ENCODE measurements at places on chromosomes 1 and 21.
A peak's percentile ranks its signal among the peaks of the same experiment; 100 is the strongest.

- DNase-seq = no peak
Measured at GRCh38 chr1:178540204-178540603, 27.3 kb downstream of the TEX35 start.

DNA sequence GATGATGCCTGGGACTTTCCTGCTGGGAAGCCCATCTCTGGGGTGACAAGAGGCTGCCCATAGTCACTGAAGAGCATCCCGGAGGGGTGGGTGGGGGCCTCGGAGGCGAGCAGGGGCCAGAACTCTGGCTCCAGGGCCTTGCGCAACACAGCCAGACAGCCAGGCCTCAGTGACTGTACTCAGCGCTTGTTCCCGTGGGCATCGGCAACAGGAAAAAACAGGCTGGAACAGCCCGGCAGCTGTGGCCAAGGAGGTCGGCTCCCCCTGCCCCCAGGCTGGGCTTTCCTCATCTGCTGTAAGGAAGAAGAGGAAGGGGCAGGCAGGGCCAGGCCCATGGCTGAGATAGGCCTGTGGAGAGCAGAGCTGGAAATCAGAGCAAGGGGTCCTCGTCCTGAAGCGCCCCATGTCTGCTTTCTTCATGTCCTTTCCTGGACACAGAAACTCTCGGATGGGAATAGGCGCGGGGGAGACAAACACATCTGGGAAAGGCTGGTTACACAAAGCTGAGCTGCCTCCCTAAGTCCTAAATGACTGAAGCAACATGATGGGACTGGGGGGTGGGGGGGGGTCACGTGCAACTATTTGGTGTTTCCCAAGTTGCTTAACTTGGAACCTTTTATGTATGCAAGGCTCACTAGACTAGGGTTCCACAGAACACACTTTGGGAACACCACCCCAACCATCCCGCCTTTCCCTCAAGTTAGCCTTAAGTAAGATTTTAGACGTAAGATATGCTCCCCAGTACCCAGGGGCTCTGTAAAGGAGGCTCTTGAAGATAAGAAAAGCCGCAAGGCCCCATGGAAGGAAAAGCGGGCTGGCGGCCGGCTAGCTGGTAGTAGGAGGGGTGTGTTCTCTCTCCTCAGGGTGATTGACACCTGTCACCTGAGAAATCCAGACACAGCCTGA lies 30.7 kb downstream of the HSPG2 start:
- peak; percentile 84 for DNase-seq

GRCh38 chr1:220487297-220487820 lies 40.6 kb upstream of the MARK1 start:
- no peak for DNase-seq

- no peak for DNase-seq
Measured at GRCh38 chr1:109535971-109536491, 3.6 kb upstream of the GPR61 start.

DNA sequence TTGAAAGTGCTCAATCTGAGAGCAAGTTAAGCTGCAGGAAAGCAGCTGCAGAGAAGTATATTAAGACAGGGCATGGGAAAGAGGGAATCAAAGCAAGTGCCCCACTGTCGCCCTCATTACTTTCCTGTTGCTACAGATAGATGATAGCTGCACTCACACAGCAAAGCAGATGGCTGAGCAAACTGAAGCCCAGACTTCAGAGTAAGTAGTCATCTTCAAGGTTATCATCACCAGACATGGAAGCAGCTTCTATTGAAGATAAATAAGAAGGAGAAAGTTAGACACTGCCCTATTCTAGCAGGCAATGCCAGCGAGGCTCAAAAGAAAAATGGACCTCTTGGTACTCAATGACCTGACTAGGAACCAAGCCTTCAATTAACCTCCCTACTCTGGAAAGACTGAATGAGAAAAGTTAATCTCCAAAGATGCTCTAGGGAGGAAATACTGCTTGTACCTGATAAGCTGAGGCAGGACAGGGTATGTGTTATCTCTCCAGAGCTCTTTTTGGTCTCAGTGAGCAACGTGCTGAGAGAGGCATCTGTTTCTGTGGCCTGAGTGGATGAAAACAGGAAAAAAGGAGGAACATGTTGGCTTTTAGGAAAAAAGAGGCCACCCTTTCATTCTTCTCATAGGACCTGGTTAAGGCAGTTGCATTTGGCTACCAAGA lies 11.1 kb upstream of the MRPL9 start:
- no peak for DNase-seq

GRCh38 chr1:82177192-82177591 lies 376.5 kb downstream of the ADGRL2 start:
- no peak for DNase-seq

DNA sequence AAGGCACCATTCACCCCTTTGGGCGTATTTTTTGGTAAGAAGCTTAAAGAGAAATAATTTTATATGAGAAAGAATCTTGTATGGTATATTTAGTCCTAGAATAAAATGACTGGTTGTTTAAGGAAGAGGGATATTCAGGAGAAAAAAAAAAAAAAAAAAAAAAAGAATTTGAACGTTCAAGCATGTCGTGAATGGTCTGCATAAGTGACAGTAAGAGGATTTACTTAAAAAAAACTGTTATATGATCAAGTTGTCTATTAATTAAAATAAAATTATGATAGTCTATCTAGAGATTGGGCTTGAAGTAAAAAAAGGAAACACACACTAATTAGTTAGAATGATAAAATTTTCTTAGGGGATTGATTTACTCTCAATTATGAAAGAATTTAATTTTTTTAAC lies 11.7 kb upstream of the OR14I1 start:
- no peak for DNase-seq

GRCh38 chr1:150972417-150972940 lies 2.2 kb downstream of the CERS2 start:
- no peak for DNase-seq

- DNase-seq = no peak
Measured at GRCh38 chr1:8721679-8722324, 95.6 kb downstream of the RERE start.

- DNase-seq = no peak
Measured at GRCh38 chr1:30129421-30130055, 593.8 kb downstream of the MATN1 start.

DNA sequence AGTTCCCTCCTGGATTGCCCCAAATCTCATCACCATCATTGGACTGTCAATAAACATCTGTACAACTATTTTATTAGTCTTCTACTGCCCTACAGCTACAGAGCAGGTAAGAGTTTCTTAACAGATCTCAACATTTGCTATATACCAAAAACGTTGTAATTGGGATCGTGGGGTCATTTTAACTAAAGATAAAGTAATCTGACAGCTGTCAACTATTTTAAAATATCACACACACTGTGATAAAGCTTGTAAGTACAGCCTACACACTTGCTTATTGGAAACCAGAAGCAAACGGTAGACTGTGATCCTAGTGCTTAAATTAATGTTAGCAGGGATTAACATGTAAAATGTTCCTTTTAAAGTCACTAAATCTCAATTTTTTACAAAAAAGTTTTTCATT lies 7.9 kb downstream of the CEPT1 start:
- DNase-seq = no peak

DNA sequence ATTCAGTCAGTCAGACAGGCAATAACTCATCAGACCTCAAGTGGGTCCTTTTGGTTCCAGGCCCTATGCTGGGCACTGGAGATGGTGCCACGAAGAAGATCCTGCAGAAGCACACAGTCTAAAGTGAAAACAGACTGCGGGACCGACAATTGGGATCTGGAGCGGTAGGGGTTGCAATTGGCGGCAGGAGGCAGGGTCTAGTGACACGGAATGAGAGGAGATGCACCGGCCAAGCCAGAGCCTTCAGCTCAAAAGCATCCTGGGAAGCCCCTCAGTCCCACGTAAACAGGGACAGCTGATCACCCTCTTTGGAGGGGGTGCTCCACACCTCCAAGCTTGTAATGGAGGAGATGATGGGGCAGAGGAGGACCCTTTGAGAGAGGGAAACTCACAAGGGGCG lies 56.2 kb downstream of the KLHDC7A start:
- DNase-seq = no peak

DNA sequence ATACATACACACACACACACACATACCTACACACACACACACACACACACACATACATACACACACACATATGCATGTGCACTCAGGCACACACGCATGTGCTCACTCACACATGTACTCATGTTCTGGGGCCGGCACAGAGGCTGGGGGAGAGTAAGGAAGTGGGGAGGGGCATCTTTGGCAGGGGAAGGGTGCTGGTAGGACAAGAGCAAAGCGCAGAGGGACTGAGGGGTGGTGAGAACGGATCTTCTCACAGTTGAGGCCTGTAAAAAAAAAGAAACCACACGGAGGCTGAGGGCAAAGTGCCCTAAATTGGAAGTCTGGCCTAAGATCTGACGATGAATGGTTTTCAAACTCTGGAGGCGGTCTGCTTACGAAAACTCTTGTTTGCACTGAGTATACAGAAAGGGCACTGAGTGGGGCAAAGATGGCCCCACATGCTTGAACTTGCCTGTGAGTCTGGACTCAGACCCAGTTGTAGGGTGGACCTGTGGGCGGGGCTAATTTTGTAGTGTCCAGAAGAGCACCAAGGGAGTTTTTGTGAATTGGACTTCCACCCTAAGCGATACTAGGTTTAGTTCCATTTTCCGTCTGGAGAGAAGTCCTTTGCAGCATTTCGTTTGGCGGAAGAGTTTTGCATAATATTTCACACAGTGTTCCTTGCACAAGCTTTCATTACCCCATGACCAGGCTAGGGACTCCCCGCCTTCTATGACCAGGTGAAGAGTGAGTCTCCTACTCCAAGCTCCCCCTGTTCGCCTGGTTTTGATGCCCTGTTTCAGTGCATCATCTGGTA lies 79.3 kb upstream of the LYST start:
- DNase-seq = no peak

DNA sequence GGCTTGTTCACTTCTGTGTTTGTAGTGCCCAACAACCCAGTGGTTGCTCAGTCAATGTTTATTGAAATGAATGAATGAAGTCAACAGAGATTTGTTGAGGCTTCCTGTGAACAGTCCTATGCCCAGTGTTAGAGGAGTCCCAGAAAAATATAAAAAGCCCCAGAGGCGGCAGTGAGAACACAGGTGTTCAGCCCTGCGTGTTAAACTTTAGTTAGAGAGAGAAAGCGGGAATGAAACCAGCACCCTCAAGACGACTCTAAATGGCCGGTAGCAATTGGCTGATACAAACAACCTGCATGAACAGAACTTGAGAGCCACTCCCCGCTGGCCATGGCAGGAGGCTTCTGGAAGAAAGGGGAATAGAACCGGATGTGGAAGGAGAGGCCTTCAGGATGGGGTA lies 22.6 kb downstream of the TMEM51 start:
- DNase-seq = no peak

DNA sequence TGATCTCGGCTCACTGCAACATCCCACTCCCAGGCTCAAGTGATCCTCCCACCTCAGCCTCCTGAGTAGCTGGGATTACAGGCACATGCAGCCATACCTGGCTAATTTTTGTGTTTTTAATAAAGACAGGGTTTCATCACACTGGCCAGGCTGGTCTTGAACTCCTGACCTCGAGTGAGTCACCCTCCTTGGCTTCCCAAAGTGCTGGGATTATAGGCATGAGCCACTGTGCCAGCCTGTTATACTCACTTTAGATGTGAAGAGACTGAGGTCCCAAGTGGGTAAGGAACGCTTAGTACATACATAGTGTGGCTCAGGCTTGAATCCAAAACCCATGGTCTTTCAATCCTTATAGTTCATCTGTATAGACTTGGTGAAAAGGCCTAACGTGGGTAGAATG lies 63.7 kb upstream of the EPS8L3 start:
- no peak for DNase-seq

DNA sequence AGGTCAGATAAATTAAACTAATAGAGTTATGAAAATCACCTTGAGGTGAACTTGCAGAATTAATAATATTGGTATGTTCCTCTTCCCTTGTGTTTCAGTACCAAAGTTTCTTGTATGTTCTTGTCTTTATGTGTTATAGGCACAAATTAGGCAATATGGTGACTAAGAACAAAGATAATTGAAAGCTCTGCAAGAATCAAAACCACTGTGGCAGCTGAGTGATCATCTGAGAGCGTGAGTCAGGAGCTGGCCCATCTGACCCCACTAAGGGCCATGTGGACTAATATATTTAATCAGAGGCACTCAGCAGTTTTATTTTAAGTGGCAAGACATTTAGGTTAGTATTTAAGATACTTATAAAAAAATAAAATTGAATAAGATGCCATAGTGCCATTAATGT lies 12.8 kb upstream of the CASQ2 start:
- peak; percentile 49 for DNase-seq

DNA sequence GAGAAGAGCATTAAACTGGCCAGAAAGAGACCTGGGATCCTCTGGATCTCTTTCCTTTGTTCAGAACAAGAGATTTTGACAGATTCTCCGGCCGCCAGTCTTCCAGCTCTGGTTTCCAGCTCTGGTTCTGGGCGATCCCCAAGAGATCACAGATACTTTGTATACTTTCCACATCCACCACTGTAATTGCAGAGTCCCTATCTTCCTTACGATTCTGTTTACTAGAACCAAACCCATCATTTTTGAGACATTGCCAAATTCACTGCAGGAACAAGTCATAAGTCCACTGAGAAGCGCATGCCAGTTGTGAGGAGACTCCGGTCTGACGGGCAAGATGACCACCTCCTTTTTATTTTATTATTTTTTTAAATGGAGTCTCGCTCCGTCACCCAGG lies 505.2 kb downstream of the SMYD3 start:
- DNase-seq = no peak

DNA sequence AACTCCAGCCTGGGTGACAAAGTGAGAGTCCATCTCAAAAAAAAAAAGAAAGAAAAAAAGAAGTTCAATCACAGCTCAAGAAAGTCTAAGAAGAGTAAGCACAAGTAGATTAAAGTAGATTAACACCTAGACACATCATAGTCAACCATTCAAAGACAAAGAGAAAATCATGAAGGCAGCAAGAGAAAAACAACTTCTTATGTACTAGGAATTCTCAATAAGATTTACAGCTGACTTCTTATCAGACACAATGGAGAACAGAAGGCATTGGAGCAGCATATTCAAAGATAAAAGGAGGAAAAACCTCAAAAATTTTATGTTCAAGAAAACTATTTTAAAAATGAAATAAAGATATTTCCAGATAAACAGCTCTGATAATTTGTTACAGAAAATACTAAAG lies 147.3 kb downstream of the LBR start:
- no peak for DNase-seq
